NCI-H446 treated with DMSO at 0.1 percent for 48 hours (cell line): ENCODE measurements at places on chromosomes 4 and X.
A peak's percentile ranks its signal among the peaks of the same experiment; 100 is the strongest.

DNA sequence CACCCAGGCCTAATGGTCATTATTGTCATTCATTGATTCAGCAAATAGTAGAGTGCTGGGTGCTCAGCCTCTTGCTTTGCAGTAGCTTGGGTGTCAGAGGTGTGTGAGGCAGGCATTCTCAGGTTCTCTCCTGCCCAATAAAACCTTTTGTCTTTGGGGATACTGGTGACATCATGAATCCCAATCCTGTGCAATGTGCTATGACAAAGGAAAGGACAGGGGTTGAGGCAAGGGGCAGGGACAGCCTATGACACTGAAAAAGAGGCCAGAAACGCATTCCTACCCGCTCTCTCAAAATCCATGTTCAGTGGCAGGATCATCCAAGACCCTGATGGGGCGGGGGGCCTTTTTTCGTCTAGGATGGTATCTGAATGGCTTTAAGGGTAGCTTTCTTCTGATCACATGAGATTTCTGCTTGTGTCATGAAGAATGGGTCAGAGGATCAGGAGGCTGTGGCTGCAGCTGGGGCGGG lies 1.5 kb upstream of the FAM193A start:
- DNase-seq = no peak

- no peak for DNase-seq
These were observed 341.1 kb downstream of the GBA3 start for GRCh38 chr4:23033796-23034195.

DNA sequence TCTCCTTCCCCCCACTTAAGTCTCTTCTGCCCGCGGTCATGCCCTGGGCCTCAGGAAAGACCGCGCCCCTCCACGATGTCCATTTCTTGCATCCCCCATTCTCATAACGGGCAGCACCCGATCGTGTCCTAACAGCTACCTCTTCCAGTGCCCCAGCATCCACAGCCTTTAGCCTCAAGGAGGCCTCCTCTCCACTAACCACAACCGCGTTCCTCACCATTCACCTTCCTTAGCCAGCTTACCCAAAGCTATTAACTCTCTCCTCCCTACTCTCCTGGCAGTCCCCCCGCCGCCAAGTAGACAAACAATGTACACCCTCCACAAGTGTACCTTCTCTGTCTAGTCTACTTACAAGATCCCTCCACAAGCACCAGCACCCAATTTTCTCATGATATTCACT lies 58.6 kb upstream of the PAGE5 start:
- no peak for DNase-seq

DNA sequence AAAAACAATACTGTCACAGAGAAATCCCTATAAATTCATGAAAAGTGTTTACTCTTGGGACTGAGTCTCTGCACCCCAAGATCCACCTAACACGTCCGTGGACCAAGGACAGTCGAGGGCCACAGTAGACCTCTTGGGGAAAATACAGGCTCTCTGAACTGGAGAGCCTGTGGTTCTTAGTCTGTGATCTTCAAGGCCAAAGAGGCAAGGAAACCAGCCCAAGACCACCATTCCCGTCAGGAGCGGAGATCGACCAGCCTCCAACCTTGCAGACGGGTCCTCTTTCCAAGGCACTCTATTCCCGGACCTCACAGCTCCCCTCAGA lies 1.6 kb upstream of the APBB2 start:
- no peak for DNase-seq

DNA sequence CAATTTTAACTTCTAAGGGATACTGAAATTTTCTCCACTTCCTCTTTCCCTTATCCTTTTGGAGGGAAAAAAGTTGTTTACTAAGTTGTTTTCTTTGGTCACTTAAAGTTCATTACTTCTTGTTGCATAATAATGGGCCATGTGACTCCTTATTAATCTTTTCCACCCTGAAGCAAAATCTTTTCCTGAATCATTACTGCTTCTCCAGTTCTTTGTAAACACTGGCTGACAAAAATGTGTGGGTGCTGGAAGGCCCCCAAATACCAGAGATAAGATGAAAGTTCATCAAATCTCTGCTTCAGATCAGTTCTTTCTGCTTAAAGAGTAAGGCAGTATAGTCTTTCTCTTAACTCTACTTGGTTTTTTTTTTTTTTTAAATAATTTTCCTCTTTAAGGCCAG lies 108.9 kb upstream of the NHS start:
- no peak for DNase-seq

- DNase-seq = no peak
These were observed 39.1 kb downstream of the LAMP2 start for GRCh38 chrX:120429776-120430540.

GRCh38 chrX:125711103-125711502 lies 391.4 kb downstream of the TEX13C start:
- DNase-seq = no peak

DNA sequence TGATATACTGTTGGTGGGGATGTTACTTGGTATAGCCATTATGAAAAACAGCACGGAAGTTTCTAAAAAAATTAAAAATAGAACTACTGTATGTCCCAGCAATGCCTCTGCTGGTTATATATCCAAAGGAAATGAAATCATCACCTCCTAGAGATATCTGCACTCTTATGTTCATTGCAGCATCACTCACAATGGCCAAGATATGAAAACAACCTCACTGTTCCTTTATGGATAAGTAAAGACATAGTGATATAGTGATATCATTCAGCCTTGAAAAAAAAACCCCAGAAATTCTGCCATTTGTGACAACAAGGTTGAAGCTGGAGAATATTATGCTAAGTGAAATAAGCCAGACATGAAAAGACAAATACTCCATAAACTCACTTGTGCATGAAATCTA lies 543.8 kb upstream of the SLIT2 start:
- DNase-seq = no peak

DNA sequence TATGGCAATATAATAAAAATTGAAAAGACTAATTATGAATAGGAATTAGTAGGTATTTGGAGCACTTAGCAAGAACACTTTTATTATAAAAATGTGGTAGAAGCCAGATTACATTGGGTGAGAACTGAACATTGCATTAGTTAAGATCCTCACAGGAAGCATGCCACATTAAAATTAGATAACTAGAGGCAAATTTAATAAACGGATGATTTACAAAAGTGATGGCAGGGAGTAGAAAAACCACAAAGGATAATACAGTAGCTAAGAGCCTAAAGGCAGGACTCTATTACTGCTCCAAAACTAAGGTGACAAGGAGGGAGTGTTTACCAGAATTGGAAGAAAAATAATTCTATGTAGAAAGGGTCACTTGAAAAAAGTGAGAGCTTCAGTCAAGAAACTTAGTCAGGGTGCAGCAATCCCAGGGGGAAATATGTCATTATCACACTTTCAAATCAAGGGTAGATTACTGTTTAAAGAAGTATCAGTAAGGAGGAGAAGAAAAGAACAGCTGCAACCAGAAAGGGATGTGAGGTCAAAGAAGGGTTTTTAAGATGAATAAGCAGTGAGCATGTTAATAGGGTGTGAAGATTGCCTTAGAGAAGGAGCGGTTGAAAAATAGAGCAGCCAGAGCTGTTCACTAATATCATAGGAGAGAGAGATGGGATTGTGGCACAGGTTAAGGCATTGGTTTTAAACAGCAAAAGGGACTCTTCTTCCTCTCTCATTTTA lies 84.6 kb downstream of the NDST4 start:
- no peak for DNase-seq

- no peak for DNase-seq
These were observed 163.1 kb downstream of the ARAP2 start for GRCh38 chr4:36081185-36081584.

GRCh38 chrX:104707572-104707971 lies 141.6 kb downstream of the IL1RAPL2 start:
- no peak for DNase-seq

DNA sequence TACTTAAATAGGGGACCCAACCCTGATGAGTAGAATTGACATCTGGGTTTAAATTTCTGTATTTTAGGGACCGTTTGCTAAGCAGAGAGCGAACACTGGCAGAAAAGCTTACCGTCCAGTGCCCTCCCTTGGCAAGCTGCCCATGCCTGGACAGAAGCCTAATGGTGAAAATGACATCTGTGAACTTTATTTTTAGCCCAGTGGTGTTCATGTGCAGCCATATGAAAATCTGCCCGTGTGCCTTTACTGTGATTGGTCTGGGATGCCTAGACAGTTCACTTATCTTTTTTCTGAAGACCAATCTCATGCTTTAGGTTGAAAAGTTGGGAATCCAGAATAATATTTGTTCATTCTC lies 1.1 kb downstream of the STBD1 start:
- DNase-seq = peak; percentile 20

- DNase-seq = no peak
These were observed 935.0 kb upstream of the INTU start for GRCh38 chr4:126697748-126698147.

GRCh38 chr4:158253350-158253980 lies 43.2 kb downstream of the TMEM144 start:
- no peak for DNase-seq

DNA sequence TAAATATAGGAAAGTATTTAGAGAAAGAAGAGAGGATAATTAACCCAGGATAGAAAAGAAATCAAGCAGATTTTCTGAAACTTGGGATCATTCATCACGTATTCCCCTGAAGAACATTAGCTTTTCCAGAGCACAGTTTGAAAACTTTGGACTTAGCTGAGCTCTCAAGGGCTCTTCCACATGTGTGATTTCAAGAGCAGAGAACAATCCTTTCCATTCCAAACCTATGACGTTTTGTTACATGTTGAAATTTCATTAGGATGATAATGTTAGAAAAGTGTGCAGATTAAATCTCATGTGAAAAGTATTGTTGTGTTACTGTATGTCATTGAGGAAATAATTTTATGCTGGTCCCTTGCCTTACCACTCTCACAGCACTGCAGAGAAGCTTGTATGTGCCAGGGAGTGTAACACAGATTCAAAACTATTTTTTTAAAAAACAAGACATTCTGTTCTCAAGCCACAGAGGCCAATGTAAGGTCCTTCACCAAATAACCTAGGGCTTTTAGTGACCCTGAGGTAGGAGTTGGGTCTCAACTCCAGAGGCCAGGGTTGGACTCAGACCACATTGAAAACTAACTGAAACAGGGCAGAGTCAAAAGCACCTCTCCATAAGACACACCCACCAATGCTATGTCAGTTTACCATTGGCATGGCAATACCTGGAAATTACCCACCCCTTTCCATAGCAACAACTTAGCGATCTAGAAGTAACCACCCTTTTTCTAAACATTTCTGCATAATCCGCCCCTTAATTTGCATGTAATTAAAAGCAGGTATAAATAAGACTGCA lies 141.3 kb downstream of the ANXA5 start:
- DNase-seq = no peak

GRCh38 chrX:43813898-43814297 lies 68.4 kb downstream of the MAOB start:
- peak; percentile 51 for DNase-seq

DNA sequence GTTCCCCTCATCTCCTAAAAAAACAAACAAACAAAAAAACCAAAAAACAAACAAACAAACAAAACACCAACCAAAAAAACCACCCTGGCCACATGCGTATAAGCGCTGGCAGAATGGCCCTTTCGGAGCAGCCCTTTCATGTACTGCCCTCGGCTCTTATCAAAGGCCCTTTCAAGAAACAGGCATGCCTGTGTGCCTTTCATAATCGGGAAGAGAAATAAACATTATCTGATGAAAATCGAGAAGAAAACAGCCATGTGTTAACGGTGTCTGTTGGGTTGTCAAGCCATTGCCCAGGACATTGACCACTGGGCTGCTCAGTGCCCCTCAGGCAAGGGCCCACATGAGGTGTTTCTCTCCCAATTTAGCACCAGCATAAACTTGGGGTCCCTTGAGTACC lies 68.3 kb downstream of the PJA1 start:
- no peak for DNase-seq

GRCh38 chrX:95760356-95760755 lies 924.3 kb upstream of the DIAPH2 start:
- DNase-seq = no peak

DNA sequence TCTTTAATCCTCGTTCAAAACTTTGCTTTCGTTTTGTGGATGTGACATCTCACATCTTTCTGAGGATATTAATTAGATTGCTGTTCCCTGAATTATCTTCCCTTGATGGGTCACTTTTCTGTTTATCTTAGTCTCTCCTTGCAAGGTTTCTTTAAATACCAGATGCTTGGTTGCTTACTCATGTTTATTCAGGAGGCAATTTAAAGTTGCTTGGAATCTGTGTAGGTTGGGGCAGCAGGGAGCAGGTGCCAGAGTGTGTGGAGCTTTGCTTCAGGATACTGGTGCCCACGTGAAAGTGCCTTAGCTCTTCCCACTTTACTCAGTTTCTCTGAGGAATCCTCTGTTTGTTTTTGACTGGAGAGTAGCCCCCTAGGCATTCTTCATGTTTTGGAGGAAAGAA lies 24.0 kb downstream of the ANAPC4 start:
- no peak for DNase-seq

DNA sequence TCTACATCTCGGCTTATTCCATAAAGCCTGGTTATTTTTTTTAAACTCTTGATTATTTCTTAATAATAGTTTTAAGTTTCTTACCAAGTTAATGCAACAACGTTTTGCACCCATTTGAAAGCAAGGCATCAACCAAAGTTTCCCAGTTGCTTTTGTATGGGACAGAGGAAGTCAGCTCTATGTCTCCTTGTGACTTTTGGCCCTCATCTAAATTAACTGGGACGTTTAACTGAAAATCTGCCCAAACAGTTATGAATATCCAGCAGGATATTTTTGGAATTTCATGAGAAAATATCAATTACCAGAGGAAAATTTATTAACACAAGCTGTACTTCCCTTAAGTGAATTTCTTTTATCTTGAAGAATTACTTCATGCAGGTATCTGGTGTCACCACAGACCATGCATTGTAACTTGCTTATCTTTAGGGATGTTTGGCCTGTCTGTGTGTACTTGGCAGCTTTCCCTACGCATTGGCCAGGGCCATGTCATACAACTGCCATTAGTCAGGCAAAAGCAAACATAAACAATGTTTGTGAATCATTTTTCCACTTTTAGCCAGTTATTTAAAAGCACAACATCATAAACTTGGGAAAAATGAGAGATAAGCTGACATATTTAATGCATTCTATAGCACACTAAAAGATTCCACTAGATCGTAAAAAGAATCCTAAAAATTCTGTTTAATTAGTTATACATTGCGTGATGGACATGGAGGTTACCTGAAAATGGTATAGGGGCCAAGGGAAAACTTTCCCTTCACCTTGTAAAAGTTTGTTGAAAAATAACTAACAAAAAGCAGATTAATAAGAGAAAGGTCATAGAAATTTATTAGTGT lies 101.4 kb upstream of the PDE5A start:
- no peak for DNase-seq

DNA sequence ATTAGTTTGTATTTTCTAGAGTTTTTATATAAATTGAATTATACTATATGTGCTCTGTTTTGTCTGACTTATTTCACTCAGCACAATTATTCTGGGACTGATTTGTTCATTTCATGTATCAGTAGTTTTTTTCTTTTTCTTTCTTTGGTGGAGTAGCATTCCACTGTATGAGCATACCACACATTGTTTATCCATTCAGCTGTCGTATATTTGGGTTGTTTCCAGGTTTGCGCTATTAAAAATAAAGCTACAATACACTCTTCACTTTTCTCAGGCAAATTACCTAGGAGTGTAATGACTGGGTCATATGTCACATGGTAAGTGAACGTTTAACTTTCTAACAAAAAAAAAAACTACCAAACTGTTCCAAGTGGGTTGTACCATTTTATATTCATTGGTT lies 9.6 kb upstream of the OTUD4 start:
- no peak for DNase-seq

- DNase-seq = no peak
These were observed 26.1 kb downstream of the ZFP42 start for GRCh38 chr4:188021548-188022249.
